ENCODE measurements at places on chromosomes 4 and X. TPM values are rescaled to one million over a fixed set of nuclear protein-coding genes. Genes with fewer than 3 reads are reported as not detected.

The ITGB1BP2 gene
- 1.8 TPM for total RNA-seq

The RAPGEF2 gene
- total RNA-seq, result 89.1 TPM

- no peak overlapping the region for H3K4me3 ChIP-seq
- H3K27me3 ChIP-seq, result no peaks in the 10 kb centered on the region
- no peak for DNase-seq
- H3K4me1 ChIP-seq, result peaks cover 7% of the 10 kb centered on the region
These were observed 406.0 kb downstream of the BCOR start for GRCh38 chrX:39691724-39692123.

DNA sequence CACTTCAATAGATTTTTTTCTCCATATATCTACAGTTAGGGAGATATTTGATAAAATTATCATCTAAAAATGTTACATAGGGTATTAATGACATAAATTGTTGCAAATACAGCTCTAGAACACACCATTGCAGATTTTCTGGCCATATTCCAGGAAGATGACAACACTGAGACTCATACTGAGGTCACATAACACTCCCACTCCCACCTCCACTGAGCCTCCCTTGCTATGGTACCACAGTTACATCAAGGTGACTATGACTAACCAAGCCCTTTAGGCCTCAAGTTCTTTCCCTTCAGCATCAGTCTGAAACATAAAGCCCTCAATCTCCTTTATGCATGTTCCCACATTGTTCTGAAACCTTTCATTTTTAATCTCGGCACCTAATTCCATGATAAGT lies 932.0 kb upstream of the IGFBP7 start:
- H3K27ac ChIP-seq, result no peak overlapping the region
- H3K36me3 ChIP-seq, result no peaks in the 10 kb centered on the region
- H3K27me3 ChIP-seq, result no peaks in the 10 kb centered on the region
- no peak for DNase-seq
- H3K4me3 ChIP-seq, result no peak overlapping the region

DNA sequence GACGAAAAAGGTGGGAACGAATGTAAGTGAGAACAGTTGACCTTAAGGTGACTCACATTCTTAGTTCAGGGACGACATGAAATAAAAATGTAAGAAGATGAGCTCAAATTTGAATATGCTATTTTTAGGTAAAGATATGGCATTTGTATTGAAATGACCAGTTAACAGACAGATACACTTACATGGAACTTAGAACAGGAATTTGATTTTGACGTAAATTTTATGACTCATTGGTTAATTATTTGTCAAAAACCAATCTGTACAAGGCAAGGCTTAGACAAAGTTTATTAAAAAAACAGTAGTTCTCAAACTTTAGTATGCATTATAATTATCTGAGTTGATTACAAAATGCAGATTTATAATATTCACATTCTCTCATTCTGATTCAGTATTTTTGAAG lies 469.4 kb downstream of the CFAP47 start:
- H3K4me1 ChIP-seq, result no peaks in the 10 kb centered on the region
- H3K27ac ChIP-seq, result no peak overlapping the region
- H3K36me3 ChIP-seq, result no peaks in the 10 kb centered on the region
- no peaks in the 10 kb centered on the region for H3K27me3 ChIP-seq
- DNase-seq, result no peak
- H3K4me3 ChIP-seq, result no peak overlapping the region

- DNase-seq, result no peak
- peaks cover 21% of the 10 kb centered on the region for H3K4me1 ChIP-seq
These were observed 5.4 kb downstream of the LEF1 start for GRCh38 chr4:108163351-108163750.

Measured in upper lobe of left lung (tissue), 6 donors.